ENCODE measurements at places on chromosomes 7 and 10. TPM values are rescaled to one million over a fixed set of nuclear protein-coding genes. Genes with fewer than 3 reads are reported as not detected.

The IQUB gene
- total RNA-seq, result 1.0 TPM

The TMEM178B gene
- 1.1 TPM for total RNA-seq

The ADAMTS14 gene
- 3.1 TPM for total RNA-seq

The SUGCT gene
- total RNA-seq, result 7.2 TPM

The GJD4 gene
- total RNA-seq, result not detected

The TIAL1 gene
- total RNA-seq, result 121 TPM

The RBM33 gene
- total RNA-seq, result 109 TPM

The PRKG1 gene
- total RNA-seq, result 20.0 TPM

The VIPR2 gene
- 2.0 TPM for total RNA-seq

DNA sequence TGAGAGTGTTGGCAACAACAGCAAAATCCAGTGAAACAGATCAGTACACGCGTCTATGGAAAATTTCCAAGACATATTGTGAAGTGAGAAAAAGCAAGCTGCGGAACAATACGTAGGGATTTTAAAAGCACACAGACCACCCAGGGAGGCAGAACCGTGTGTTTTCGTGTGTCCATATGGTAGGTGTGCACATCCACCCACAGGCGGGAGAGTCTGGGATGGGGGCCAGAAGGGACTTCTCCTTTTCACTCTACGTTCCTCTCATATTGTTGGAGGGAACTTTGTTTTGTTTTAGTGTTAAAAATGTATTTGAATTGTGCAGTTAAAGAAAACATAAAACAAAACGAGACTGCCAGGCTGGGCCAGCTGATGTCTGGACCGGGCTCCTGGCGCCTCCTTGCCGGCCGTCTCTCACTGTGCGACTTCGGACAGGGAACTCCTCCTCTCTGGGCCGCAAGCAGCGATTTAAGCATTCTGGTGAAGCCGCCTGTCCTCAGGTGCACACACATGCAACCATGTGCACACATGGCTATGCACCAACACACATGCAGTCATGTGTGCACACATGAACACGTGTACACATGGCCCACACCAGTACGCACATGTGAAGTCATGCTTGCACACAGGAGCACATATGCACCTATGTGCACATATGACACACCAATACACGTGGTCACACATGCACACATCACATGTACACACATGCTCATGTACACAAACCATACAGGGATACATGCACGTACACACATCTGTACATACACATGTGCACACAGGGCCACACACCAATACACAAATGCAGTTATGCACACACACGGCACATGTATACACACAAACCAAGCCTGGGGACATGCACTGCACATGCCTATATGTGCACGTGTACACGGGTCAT is 141.1 kb downstream of the ELFN1 start:
- no peak for DNase-seq

- DNase-seq, result peak; percentile 59
Observed at GRCh38 chr7:128104108-128104742, 73.0 kb upstream of the LRRC4 start.

- no peak for DNase-seq
Observed at GRCh38 chr10:104232613-104233102, 494 bp upstream of the CFAP43 start.

GRCh38 chr10:78187371-78187770 is 153.7 kb downstream of the RPS24 start:
- DNase-seq, result no peak

GRCh38 chr7:38189231-38189938 is 11.3 kb downstream of the STARD3NL start:
- DNase-seq, result no peak

DNA sequence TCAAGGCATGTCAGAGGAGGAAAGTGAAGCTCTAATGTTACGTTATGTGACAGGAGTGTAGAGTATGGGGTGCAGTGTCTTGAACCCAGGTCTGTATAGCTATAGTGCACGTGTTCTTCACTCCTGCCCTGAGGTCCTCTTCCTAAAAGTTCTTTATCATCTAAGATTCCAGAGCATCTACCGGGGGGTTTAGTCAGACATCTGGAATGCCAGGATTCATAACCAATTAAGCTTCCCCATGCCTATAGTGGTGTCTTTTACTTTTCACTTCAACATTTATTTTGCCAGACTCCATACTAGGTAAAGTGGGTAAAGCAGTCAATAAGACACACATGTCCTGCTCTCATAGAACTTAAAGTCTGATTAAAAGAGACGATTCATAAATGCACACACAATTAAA is 22.4 kb downstream of the PPP1R3C start:
- no peak for DNase-seq

GRCh38 chr10:7601023-7601656 is 65.6 kb downstream of the ITIH5 start:
- no peak for DNase-seq

DNA sequence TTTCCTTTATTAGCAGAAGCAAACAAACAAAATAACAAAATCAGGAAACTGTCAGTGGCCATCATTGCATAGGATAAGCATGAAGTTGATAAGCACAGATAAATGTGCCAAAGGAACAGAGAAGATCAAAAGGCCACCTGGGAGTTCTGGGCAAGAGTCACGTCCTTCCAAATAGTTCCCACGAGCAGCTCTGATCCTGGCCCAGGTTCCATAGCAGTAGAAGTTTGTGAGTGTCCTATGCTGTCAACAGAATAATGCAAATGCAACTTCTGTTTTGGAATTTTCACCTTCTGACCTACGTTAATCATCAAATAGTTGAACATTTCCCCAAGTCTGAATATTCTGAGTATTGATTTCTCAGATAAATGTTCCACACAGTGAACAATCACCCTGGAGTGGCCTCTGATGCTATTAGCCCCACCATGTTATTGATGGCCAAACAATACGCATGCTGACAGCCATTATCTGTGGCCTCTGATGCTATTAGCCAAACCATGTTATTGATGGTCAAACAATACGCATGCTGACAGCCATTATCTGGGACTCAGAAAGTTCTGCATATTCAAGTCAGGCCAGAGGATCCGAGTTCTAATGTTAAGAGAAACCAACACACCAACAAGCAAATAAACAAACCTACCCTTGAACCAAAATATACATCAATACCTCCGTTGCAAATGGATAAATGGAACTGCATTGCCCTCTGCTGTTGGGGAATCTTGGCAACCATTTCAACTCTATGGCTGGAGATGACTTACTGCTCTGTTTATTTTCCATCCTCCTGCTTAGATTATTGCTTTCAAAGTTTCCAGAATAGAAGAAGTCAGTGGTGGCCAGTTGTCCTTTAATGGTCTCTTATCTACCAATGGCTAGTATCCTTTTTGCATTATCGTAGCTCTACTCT is 63.3 kb downstream of the MRC1 start:
- DNase-seq, result no peak

GRCh38 chr7:134422008-134422407 is 36.9 kb downstream of the AKR1B1 start:
- no peak for DNase-seq

- DNase-seq, result no peak
Observed at GRCh38 chr10:6386346-6386745, 183.6 kb downstream of the PFKFB3 start.

DNA sequence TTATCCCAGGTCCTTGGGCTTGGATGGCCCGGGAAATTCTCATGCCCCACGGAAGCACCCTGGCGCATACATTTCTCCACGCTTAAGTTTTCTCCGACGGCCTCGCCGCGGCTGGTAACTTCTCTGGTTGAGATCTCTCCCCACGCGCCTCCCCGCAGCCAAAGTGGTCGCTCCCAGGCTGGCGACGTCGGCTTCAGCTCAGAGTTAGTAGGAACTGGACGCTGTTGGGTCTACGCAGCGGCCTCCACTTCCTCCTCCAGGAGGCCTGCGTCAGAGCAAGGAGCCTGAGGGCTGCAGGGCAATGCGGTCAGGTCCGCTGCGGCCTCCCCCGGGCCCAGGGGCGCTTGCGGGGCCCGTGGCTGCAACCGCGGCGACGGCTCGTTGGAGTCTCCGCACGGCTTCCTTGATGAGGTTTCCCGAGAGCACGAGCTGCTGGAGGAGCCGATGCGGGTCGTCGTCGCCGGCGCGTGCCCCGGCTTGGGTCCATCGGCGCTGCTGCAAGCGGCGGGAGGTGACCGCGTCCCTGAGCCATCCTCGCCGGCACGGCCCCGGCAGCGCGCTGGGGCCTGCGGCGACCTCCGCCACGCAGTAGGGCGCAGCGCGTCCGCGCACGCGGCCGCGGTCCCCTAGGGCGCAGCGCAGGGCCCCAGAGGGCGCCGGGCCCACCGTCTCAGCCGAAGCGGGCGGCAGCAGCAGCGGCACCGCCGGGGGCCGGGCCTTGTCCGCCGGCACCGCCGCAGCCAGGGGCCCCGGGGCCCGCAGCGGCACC is 744 bp downstream of the FRAT2 start:
- DNase-seq, result peak; percentile 64

- DNase-seq, result peak; percentile 73
Observed at GRCh38 chr10:48981310-48981907, 41.8 kb upstream of the LRRC18 start.

Measured in sciatic nerve (tissue), 2 donors.